ENCODE measurements at places on chromosomes 3 and 15.
A peak's percentile ranks its signal among the peaks of the same experiment; 100 is the strongest.

DNA sequence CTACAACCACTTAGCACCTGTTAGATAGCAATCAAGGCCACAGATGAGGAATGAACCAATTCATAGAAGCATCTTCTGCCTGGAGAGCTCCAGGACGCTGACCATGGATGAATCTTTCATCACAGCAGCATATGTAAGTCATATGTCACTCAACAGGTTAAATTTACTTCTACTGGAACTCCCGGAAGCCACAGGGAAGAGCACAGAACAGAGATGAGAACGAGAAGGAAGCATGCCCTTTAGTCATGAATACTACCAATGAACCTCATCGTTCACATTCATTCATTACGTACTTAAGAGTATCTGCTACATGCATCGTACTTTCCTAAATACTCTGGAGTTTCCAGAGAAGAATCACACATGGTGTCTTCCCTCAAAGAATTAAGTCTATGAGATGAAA, 192.8 kb downstream of the STT3B start:
- DNase-seq: no peak

DNA sequence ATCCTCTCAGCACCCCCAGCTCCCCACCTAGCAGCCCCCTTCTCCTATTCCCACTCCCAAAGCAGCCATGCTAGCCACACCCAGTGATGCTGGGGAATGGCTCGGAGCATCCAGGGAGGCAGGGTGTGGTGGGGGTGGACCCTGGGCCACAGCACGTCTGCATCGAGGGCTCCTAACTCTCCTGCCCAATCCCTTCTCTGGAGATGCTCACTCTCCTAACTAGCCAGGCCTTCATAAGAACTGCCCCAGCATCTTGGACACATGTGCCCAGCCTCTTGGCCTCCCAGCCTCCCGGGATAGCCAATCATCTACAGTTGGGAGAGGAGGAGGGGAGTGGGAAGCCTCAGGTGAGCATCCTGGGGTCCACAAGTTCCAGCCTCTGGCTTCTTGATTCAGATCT, 2.7 kb downstream of the PCBP4 start:
- DNase-seq: no peak

- DNase-seq: no peak
These were observed 49.1 kb downstream of the IQSEC1 start for GRCh38 chr3:13023971-13024764.

GRCh38 chr3:83453056-83453455, 1505.7 kb upstream of the CADM2 start:
- no peak for DNase-seq

GRCh38 chr3:133457025-133457424, 57.2 kb downstream of the BFSP2 start:
- no peak for DNase-seq

GRCh38 chr3:40557575-40558161, 32.9 kb downstream of the ZNF621 start:
- no peak for DNase-seq

GRCh38 chr15:85473455-85473854, 93.1 kb downstream of the AKAP13 start:
- DNase-seq: no peak

DNA sequence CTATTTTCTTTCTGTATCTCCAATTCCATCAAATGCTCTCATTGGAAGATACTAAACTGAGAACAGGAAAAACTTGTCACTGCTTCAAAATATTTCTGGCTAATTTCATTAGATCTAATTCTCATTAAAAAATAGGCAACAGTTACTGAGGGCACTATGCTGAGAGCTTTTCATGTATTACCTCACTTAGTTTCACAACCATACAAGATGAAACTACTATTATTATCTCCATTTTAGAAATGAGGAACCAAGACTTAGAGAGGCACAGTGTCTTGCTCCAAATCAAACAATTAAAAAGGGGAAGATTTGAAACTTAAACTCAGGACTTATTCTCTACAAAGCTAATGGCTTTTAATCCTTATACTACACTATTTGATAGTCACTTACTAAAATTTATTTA, 7.2 kb upstream of the OTOL1 start:
- DNase-seq: no peak

DNA sequence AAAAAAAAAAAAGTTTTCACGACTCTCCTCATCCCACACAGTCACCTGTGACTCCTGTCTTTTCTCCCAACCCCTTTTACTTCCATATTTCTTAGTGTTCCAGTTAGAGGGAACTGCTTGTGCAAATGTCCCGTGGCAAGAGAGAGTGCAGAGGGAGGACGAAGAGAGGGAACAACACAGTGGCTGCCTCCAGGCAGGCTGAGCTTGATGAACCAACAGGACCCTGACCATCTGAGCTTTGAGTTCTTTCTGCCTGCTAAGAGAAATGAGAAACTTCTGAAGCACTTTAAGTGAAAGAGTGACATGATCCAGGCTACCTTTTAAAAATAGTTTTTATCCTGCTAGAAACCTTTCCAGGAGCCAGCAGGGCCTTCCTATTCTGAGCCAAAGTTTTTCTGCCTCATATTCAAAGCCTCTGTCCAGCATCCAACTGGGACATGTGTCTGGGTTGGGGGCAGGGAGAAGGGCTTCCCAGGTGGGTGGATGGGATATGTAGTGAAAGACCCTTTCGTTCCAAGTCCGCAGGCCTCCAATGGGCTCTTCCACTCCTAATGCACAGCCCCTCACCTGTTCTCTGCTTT, 239.9 kb downstream of the OPA1 start:
- DNase-seq: no peak

DNA sequence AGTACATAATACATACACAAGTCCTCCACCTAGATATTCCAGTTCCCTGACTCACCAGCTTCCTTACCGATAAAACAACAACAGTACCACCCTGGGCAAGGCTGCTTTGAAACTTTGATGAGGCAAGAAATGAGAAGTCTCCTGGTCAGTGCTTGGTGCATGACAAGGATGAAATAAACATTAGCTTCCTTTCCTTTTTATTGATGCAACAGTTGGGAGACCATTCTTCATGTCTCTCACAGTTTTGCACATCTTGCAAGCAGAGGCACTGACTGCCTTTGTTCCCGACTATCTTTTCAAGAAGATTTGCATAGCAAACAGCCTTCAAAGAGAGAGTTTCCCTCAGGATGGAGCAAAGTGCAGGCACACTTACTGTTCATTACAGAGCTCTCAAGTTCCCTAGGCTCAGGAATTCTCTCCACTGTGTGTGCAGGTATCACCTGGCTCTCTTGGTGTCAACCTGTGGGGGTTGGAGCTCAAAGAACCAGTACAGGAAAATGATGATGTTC, 65.2 kb downstream of the MYLK start:
- no peak for DNase-seq

DNA sequence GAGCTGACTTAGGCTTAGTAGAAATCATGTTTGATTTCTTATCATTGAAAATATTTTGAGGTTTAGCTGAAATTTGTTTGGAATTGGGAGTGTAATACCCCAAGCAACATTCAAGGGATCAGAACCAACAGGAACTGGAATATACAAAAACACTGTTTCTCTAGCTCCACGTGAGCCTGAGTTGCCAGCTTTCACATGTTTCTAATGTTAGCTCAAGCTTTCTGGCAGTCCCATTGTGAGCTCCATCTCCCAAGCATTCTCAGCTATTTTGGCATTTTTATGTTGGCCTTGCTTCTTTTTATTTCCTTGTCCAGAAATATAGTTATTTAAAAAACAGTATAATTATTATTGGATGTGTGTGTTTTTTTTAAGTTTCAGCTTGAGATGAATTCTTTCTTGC, 427.1 kb upstream of the DPH6 start:
- DNase-seq: no peak

GRCh38 chr3:25291481-25291905, 136.6 kb upstream of the RARB start:
- peak; percentile 62 for DNase-seq

- no peak for DNase-seq
These were observed 117.5 kb downstream of the LRRC28 start for GRCh38 chr15:99368743-99369142.

DNA sequence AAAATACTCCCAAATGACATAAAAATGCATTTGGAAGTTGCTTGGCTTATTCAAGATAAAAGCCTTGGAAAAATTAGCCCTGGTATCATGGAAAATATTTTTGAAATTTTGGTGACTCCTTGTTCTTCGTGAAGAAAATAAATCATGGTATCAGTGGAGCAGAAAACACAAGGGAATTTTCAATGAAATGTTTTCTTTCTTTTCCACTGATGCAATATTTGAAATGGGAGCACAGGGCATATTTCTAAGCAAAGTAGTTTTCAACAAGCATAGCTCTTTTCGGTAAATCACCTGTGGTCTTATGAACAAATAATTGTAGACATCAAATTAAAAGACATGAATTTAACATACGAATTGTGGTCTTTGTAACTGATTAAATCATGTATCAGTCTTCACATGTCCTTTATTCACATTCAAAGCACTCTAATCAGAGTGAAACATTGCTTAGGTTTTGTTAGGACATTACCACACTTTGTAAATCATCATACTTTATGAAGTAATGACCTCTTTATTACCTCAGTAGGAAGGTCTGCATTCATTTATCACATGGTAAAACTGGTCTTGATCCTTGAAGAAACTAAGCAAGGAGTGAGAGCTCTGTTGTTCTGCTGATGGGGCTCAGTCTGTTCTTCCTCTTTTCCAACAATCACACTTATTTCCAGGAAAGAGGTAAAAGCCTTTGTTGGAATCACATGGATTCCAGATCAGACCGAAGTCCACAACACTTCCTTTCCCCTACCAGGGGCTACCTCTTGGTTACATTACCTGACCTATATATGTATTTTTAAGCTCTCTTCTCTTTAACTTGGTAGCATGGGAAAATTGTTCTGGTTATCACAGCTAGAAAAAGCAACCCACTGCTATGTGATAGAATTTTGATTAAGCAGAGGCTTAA, 413.5 kb upstream of the THBS1 start:
- DNase-seq: no peak

- no peak for DNase-seq
These were observed 3.7 kb upstream of the CCK start for GRCh38 chr3:42269647-42270046.

GRCh38 chr3:133295944-133296917, 103.6 kb upstream of the BFSP2 start:
- DNase-seq: peak; percentile 19

- DNase-seq: no peak
These were observed 95.8 kb downstream of the ZPLD1 start for GRCh38 chr3:102530415-102531181.

- DNase-seq: peak; percentile 27
These were observed 28.1 kb downstream of the NR1I2 start for GRCh38 chr3:119810018-119810435.

DNA sequence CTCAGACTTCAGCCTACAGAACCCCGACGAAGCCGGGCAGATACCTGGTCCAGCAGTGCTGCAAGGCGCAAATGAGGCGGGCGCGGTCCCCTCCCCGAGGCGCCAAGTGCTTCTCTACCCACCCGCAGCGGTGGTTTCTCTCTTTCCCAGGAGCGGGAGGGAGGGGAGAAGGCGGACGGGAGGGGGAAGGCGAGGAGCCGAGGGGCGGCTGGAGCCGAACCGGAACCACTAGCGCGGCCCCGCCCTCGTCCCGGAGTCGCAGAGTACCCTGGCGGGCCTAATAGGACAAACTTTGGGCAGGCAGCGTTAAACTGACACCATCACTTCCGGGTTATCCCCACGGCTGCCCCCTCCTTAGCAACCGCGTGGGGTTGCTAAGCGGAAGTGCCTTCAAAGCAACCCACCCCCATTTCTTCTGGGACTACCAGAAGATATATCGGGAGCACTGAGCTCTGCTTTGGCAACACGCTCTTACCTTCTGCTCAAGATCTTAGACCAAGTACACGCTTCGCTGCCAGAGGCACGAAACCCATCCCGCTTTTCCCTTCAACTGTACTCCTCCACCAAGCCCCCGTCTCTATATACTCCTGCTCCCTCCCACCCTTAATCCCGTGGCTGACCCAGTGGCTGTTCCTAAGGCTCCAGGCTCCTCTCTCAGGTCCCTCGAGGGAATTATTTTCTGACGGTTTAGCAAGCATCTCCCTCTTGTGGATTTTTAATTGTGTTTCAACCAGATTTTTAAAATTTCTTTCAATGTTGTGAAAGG, at the start of gene CSNK1G1:
Gene CSNK1G1, minus strand, starts transcription at position 230 of the 766 bp plus-strand sequence. CDS start 55,674 bp downstream, outside the sequence.
- DNase-seq: peak; percentile 98

DNA sequence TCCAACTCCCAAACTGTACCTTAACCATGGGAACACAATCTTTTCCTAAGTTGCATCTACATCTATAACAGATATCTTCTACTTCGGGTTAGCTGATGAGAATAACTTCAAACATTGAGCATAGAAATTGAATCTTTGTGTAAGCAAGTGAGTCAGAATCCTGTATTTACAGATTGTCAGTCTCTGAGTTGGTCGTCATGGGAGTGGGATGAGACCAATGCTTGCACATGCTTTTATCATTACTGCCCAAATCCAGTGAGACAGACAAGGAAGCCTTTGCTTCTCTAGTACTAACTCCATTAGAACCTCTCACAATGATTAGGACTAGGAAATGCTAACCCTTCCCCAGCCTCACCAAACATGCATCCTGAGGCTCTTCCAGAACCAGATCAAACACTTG, 587.1 kb upstream of the ZNF717 start:
- no peak for DNase-seq

DNA sequence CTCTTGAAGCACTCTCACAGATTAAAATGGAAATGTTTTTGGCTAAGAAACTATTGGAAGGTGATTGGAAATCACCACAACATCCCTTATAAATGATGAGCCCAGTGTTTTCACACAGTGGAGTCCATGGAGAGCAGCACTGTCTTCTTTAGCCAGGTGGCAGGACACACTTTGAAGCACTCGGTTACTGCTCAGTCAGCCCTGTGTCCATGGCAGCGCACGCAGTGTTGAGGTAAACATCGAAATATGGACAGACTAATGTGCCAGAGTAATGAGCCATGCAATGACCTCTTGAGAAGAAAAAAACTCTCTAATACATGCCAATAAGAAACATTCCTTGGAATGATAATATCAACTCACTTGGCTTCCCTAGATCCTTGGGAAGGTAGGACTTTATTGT, 66.6 kb downstream of the TGFBR2 start:
- DNase-seq: no peak

DNA sequence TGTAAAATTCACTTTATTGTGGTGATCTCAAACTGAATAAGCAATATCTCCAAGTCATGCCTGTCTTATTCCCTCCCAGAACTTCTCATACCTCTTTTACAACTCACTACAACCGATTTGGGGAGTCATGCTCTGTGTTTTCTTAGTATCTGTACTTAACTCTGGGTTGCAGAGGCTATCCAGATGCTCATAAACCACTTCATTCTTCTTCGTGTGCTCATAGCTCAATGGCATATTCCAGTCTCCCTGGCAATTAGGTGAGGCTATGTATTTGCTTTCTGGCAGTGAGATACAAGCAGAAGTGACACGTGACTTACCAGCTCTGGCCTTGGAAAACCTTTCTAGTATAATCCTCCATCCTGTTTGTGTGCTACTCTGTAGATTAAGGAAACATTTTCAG, 360.9 kb downstream of the ZNF385D start:
- DNase-seq: no peak

GRCh38 chr15:85865070-85865684, 70.5 kb upstream of the KLHL25 start:
- DNase-seq: peak; percentile 54

DNA sequence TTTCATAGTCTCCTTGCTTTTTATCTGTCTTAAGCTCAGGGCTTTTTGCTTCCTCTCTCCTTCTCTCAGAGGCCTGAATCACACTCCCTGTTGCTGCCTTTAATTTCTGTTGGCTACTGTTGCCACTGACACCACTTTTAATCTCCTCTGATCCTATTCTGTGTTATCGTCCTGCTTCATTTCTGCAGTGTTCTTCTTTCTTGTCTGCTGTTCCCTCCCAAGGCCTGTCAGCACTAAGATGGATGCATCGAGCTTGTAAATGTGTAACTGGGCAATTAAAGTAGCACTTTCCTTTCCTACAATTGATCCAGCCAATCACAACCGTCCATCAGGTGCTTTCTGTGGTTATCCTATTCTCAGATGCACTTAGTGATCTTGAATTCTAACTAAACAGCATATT, 71.3 kb upstream of the VEPH1 start:
- DNase-seq: peak; percentile 21
